ENCODE measurements at places on chromosomes 13 and 19.

DNA sequence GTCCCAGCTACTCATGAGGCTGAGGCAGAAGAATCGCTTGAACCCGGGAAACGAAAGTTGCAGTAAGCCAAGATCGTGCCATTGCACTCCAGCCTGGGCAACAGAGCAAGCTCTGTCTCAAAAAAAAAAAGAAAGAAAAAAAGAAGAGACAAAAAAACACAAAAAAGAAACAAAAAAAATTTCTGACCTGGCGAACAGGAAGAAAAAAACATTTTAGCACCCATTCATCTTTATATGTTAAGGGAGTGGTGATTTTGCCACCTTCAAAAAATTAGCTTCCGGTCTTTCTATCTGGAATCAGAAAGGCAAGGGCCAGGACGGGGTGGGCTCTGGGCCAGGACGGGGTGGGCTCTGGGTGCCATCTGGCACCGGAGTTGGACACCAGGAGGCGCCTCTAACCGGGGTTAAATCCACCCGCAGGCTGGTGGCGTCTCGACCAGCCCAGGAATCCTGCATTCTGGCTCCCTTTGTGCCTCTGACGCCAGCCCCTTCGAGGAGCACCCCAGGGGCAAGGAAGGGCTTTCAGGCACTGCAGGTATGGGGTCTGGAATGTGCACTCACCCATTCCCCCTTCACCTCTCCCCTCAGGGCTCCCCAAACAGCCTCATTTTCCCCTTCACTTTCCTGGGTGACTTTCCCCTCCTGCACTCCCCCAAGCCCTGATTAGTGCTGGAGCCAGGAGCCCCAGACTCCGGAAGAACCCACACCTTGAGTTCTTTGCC, 10.4 kb upstream of the ZSWIM4 start:
- peak; percentile 68 for DNase-seq

- DNase-seq: no peak
These were observed 45.9 kb downstream of the SPTBN4 start for GRCh38 chr19:40512473-40513344.

DNA sequence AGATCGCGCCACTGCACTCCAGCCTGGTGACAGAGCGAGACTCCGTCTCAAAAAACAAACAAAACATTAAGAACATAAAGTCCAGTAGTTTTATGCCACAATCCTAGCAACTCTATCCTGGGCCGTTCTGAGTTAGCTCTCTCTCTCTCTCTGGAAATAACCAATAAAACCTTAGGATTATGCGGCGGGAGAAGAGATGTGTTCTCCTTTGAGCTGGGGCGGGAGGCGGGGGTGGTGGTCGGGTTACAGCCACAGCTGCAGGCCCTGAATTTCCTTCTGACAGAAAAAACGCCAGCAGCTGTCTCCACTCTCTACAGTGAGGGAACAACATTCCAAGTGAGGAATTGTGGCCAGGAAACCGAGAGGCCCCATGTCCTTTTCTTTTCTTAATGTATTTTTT, 9.1 kb upstream of the PNMA8A start:
- DNase-seq: no peak

DNA sequence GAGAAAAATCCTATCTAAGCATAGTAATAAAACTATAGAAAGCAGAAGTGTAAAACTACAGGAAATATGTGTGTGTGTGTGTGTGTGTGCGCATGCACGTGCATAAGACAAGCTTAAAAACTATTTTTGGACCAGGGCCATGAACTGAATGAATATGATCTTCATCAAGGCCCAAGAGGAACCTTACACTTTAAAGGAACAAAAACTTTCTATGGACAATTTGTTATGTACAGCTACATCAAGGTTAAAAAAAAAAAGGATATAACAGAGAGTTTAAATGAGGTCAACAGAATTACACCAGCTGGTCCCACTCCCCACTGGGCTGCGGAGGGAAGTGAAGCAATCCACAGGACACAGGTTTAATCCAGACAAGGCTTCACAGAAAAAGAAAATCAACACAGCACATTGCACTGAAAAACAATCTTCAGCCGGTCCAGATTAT, 151.1 kb downstream of the LHFPL6 start:
- no peak for DNase-seq

- DNase-seq: no peak
These were observed 7.6 kb upstream of the IPO5 start for GRCh38 chr13:97945792-97946419.

DNA sequence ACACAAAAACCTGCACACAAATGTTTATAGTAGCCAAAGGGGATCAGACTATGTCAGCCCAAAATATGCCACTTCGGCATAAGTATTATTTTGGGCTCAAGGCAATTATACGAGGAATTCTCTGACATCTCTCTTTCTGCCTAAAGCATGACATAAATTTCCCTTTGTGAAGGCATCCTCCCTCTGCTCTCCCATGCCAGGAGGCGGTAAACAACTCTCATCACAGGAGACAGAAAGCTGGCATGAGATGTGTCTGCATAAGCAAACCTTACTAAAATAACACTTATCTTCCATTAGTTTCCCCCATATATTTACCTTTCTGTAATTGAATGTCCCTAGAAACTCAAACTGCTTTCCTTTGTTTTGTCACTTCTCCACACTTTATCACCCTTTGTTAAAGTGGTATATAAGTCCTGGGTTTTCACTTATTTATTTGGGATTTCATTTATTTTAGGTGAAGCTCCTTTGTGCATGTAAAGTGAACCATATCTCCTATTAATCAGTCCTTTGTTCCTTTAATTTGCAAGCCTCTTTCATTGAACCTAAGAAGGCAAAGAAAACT, 68.3 kb downstream of the LACC1 start:
- no peak for DNase-seq

GRCh38 chr13:113430378-113431110, 22.7 kb downstream of the ADPRHL1 start:
- no peak for DNase-seq

GRCh38 chr13:86051134-86052103, 252.2 kb upstream of the SLITRK6 start:
- DNase-seq: no peak

GRCh38 chr13:109859898-109860297, 73.5 kb upstream of the IRS2 start:
- DNase-seq: no peak

- no peak for DNase-seq
These were observed 843 bp downstream of the MEX3D start for GRCh38 chr19:1567116-1567847.

All from activated CD4-positive, alpha-beta T cell treated with anti-CD3 and anti-CD28 coated beads, Interleukin-2, amount 50 U/mL, for 4 hours (primary cell).